ENCODE measurements at places on chromosomes 12 and 14. TPM values are rescaled to one million over a fixed set of nuclear protein-coding genes. Genes with fewer than 3 reads are reported as not detected.

DNA sequence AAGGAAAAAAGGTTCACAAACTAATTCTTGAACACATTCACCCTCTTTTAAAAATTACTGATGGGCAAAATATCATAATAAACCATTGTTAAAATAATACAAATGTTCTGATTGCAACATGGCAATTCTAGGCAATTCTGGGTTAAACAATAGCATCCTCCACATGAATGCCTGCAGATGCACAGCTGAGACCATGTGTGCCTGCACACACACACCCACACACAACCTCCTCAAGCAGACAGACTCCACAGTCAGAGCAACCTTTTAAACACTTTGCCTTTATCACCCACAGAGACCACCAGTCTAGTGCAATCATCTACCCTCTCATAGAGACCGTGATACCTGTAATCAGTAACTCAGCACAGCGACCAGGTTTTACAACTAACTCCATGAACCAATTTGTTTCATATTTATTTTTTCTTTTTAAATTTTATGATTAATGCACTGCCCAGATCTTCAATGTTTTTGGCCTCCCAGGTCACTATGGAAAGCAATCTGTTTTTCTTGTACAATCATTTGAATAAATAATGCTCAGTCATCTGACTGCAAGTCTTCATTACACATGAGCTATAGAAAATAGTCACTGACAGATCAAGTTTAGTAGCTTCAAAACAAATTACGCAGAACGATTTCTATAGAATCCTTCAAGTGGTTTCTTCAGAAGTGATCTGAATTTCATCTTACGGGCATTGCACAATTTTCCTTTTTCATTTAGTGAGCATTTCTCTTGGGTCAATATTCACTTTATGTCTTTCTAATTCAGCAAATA lies 105.8 kb downstream of the PRKD1 start:
- no peak for DNase-seq

DNA sequence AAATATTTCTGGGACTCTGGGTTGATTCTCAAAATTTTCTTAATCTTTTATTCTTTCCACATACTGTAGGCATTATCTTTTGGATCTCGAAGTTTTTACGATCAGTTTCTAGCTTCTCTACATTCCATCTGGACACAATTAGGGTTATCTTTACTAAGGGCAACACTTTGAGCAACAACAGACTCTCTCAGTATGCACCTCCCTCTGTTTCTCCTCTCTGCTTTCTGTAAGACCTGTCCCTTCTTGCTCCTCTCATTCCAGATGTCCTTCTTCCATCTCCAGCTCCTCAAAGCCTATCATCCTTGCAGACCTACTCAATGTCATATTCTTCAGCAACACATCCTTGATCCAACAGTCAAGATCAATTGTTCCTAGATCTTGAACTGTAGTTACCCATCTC lies 457.0 kb downstream of the SLC6A15 start:
- DNase-seq, result no peak

DNA sequence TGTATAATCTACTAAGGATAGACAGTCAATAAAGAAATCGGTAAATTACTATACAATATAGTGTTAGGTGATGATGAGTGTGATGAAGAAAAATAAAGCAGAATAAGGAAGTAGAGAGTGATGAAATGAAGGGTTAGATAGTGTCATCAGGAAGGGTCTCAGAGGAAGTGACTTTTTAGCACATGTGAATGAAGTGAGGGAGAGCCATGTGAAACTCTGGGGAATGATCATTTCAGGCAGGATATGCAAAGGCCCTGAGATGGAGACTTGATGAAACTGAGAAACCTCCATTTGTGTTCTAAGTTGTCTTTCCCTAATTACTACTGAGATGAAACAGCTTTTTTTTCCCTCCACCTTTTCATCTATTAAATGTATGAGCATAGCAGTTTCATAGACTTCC lies 19.4 kb upstream of the GNPTAB start:
- no peak for DNase-seq

GRCh38 chr12:42585154-42585840 lies 4.2 kb downstream of the PRICKLE1 start:
- no peak for DNase-seq

Gene TBX3
- 1.1 TPM for total RNA-seq

Gene GNG2
- total RNA-seq, result 8.1 TPM

Gene CNTN1
- total RNA-seq, result 2.1 TPM

Gene GLIPR1L1
- not detected for total RNA-seq

Measured in astrocyte (in vitro differentiated cells and primary cell).